ENCODE measurements at places on chromosomes 2 and 18. TPM values are rescaled to one million over a fixed set of nuclear protein-coding genes. Genes with fewer than 3 reads are reported as not detected.

The TEX44 gene
- not detected for total RNA-seq

The UBXN2A gene
- total RNA-seq, result 23.7 TPM

The COLEC11 gene
- 0.62 TPM for total RNA-seq

The CD8B2 gene
- not detected for total RNA-seq

The DCDC2C gene
- not detected for total RNA-seq

The UGT1A10 gene
- total RNA-seq, result not detected

The TSPYL6 gene
- not detected for total RNA-seq

The UGT1A8 gene
- total RNA-seq, result 0.05 TPM

The ST8SIA5 gene
- total RNA-seq, result 0.01 TPM

The MYL1 gene
- total RNA-seq, result not detected

The HOXD13 gene
- 0.15 TPM for total RNA-seq

The FBXO36 gene
- 0.87 TPM for total RNA-seq

The ZAP70 gene
- total RNA-seq, result 0.12 TPM

The AMER3 gene
- not detected for total RNA-seq

The HJURP gene
- total RNA-seq, result 59.1 TPM

The LRPPRC gene
- total RNA-seq, result 92.9 TPM
